ENCODE measurements at places on chromosomes 7 and 10.

DNA sequence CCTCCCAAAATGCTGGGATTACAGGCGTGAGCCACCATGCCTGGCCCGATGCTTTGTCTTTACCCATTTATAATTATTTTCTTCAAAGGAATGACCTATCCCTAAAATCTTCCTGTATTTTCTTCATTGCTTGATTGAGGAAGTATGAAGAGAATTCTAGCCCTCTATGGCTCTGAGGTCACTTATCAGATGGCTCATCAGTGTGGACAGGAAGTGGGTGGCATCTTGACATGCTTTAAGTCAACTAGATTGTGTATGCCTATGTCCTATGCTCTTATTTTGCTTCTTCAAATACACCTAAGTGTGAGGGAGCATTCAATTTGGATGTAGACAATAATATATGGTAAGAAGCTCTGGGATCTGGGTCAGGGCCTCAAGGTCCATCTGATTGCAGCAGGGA is 1020.5 kb downstream of the LRMDA start:
- no peak for DNase-seq

DNA sequence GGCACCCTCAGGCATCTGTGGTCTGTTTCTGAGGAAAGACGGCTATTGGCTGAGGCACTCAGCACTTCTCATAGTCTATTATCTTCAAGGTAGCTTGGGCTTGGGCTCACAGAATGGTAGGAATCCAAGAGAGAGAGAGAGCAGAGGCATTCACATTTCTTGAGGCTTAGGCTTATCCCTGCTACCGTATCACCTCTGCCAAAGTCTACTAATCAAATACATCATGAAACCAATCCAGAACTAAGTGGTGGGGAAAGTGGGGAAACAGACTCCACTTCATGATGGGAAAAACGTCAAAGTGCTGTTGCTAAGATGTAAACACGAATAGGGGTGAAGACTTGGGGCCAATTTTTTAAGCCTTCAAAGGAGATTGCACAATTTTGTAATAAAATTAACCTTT is 271.1 kb upstream of the SEMA3D start:
- DNase-seq = no peak

DNA sequence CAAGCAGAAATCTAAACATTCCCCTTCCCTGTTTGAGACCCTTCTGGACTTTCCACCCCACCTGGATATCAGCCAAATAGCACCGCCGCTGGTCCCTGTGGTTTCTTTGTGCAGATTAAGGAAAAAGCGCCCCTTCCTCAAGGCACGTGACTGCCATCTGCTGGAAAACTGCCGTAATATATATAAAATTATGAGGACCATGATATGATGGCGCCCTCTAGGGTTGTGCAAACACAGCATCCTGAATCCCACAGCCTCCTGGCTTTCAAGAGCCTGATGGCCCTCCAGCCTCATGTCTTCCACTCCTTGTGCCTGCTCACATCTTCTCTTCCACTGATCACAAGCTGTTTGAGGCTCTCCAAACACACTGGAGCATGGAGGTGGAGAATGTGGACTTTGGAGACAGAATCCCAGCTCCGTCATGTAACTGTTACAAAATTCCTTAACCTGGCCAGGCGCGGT is 121.3 kb downstream of the MYL10 start:
- DNase-seq = no peak

DNA sequence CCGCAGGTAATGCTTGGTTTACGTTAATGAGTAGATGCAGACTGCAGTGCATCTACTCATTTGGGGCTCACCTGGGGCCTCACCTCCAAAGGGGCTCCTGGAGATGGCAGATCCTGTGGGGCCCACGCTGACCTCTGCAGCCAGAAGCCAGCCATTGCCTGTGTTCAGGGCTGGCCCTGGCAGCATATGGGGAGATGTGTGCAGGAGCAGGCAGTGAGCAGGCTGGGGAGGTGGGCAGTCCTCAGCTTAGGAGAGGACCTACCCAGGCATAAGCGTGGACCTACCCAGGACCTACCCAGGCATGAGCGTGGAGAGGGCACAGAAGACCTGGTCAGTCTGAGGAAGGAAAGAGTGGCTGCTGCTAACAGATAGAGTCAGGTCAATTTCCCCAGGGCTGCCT is 178.5 kb downstream of the PTPRN2 start:
- DNase-seq = no peak

- no peak for DNase-seq
Observed at GRCh38 chr10:28429573-28430216, 103.2 kb upstream of the WAC start.

DNA sequence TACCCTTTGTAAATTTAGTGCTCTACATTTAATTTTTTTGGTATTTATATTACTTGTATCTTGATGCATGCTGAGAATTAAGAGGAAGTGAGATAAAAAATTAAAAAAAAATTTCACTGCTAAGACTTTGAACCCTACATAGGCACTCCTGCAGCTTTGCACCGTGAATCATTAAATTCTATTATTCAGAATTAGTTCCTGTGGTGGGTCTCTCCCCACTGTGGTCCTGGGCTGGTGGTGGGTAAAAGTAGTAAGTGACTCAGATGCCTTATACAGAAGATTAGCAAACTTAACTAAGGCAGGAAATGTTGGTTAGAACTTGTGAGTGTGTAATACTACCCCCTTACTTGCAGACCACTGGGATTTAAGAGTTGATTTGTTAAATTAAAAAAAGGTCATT is 72.6 kb downstream of the AP3M1 start:
- no peak for DNase-seq

- no peak for DNase-seq
Observed at GRCh38 chr7:116797612-116798011, 64.8 kb upstream of the CAPZA2 start.

GRCh38 chr10:6912424-6912823 is 332.3 kb upstream of the PRKCQ start:
- no peak for DNase-seq

GRCh38 chr10:51617576-51618235 is 81.7 kb downstream of the CSTF2T start:
- no peak for DNase-seq

DNA sequence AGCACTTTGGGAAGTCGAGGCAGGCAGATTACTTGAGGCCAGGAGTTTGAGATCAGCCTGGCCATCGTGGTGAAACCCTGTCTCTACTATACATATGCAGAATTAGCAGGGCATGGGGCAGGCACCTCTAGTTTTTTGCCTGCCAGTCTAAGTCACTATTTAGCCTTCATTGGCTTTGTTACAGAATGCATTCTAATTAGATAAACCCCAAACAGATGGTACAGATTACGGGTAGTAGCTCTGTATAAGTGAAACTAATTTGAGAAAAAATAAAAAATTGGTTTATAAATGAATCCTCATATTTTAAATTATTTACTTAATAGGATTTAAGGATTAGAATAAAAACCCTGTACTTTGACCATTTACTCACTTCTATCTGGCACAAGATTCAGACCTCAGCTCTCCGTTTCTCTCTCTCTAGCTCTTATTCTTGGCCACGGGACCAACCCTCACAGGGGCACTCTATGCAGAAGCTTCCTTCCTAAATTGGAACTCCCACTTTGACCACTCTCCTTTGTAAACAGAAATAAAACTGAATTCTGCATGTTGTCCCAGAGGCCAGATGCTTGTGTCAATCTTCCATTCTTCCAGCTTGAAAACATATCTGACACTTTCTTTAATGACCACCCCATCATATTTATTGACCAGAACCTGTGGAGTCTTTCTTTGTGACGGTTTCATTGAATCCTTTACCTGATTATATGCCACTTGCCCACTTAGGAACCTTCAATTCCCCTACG is 26.8 kb downstream of the BET1 start:
- no peak for DNase-seq

GRCh38 chr10:2119316-2119715 is 382.0 kb upstream of the ADARB2 start:
- DNase-seq = no peak

- DNase-seq = no peak
Observed at GRCh38 chr7:19079066-19079465, 38.4 kb downstream of the TWIST1 start.

- DNase-seq = no peak
Observed at GRCh38 chr10:112278871-112279270, 4.3 kb upstream of the TECTB start.

Data from CD14-positive monocyte (primary cell).